Esophagus squamous epithelium (tissue), 5 donors: ENCODE measurements at places on chromosomes 1 and 21. TPM values are rescaled to one million over a fixed set of nuclear protein-coding genes. Genes with fewer than 3 reads are reported as not detected.

GRCh38 chr1:102970496-102971078, 137.7 kb downstream of the COL11A1 start:
- no peak overlapping the region for H3K4me3 ChIP-seq
- no peak for DNase-seq
- H3K4me1 ChIP-seq: no peaks in the 10 kb centered on the region
- no peak overlapping the region for H3K27ac ChIP-seq
- H3K36me3 ChIP-seq: no peaks in the 10 kb centered on the region

DNA sequence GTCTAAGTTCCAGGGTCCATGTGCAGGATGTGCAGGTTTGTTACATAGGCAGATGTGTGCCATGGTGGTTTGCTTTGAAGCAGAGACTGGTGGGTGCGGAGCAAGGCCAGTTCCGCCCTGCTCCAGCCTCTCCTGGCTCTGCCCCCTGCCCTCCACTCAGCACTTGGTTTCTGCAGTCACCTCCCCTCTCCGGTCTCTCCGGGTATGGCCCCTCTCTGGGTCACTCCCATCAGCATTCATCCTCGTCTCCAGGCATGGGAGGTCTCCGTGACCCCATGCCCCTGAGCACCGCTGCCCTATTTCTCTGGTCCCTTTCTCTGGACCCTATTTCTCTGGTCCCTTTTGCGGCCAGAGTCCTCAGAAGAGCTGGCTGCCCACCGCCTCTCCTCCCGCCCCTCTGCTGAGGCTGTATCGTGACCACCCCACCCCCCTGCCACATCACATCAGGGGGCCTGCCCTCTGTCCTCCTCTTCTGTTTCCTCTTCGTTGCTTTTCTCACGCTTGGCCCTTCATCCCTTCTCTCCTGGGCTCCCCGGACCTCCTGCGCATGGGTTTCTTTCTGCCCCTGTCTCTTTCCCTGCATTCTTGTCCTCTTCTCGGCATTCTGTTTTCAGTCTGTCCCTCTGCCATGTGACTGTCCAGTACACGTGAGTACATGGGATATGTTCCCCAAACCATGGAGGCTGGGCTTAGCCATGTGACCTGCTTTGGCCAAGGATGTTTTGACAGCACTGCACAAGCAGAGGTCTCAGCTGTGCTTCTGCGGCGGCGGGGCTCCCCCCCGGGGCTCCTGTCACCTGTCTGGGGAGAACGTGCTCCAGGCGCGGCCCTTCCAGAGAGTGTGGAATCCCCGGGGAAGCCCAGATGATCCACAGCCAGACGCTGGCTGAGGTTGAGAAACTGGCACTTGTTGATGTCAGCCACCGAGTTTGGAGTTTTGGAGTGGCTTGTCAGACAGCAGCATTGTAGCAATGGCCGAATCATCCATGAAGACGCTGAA, 54.4 kb upstream of the C1orf174 start:
- H3K4me3 ChIP-seq: no peak overlapping the region
- no peak for DNase-seq
- H3K27me3 ChIP-seq: no peaks in the 10 kb centered on the region
- no peak overlapping the region for H3K27ac ChIP-seq
- peaks cover 24% of the 10 kb centered on the region for H3K4me1 ChIP-seq

- DNase-seq: no peak
- no peak overlapping the region for H3K27ac ChIP-seq
- no peaks in the 10 kb centered on the region for H3K27me3 ChIP-seq
- no peaks in the 10 kb centered on the region for H3K4me1 ChIP-seq
Observed at GRCh38 chr1:93013145-93014065, 52.1 kb upstream of the DIPK1A start.

- H3K4me3 ChIP-seq: no peak overlapping the region
- no peak overlapping the region for H3K27ac ChIP-seq
- H3K27me3 ChIP-seq: no peaks in the 10 kb centered on the region
- no peak for DNase-seq
- H3K4me1 ChIP-seq: peaks cover 14% of the 10 kb centered on the region
- no peaks in the 10 kb centered on the region for H3K36me3 ChIP-seq
Observed at GRCh38 chr1:20100632-20101355, 18.5 kb downstream of the PLA2G2D start.

GRCh38 chr1:225577241-225577640, 75.7 kb downstream of the ENAH start:
- DNase-seq: no peak
- no peaks in the 10 kb centered on the region for H3K36me3 ChIP-seq
- no peaks in the 10 kb centered on the region for H3K27me3 ChIP-seq
- H3K4me3 ChIP-seq: no peak overlapping the region

DNA sequence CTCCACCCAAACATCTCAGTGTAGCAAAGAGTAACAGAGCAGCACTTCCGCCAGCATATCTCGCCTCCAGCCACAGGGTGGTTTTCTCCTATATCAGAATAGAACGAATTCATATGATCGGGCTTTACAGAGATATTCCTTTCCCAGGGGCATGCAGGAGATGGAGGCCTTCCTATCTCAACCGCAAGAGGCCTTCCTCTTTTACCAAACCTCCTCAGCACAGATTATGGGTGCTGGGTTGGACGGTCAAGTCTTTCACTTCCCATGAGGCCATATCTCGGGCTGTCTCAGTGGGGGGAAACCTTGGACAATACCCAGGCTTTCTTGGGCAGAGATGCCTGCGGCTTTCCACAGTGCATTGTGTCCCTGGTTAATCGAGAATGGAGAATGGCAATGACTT, 65.8 kb downstream of the OVGP1 start:
- H3K27ac ChIP-seq: no peak overlapping the region
- H3K36me3 ChIP-seq: no peaks in the 10 kb centered on the region
- peaks cover 20% of the 10 kb centered on the region for H3K27me3 ChIP-seq

DNA sequence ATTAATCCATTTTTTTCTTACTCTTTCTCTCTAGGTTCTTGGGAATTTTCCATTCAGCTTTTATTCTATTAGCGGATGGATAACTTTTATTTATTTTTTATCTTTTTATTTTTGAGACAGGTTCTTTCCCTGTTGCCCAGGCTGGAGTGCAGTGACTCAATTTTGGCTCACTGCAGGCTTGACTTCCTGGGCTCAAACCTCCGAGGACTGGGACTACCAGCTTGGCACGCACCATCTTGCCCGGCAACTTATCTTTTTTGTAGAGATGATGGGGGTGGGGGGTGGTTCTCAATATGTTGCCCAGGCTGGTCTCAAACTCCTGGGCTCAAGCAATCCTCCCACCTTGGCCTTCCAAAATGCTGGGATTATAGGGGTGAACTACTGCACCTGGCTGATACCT, 36.1 kb upstream of the CHIT1 start:
- no peak for DNase-seq
- no peak overlapping the region for H3K4me3 ChIP-seq
- H3K27ac ChIP-seq: no peak overlapping the region

DNA sequence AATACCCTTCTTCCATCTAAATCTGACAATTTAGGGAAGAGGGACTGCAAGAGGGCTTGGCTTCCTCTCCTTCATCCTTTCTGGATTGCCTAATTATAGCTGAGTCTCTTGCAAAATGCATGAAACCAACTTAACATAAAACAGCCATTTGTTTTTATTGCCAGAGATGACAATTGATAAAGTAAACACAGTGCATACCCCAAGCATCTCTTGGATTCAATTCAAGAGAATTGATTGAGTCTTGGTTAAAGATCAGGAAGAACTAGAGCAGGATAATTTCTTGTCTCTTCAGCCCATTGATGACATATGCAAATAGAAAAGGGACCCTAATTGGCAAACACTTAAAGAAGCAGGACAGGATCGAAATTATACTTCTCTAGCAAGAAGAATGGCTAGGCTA, 617.1 kb upstream of the PTBP2 start:
- DNase-seq: no peak
- H3K4me1 ChIP-seq: no peaks in the 10 kb centered on the region
- no peaks in the 10 kb centered on the region for H3K36me3 ChIP-seq
- H3K27ac ChIP-seq: no peak overlapping the region

GRCh38 chr1:114988095-114988494, 41.5 kb upstream of the TSHB start:
- DNase-seq: no peak
- no peaks in the 10 kb centered on the region for H3K27me3 ChIP-seq

DNA sequence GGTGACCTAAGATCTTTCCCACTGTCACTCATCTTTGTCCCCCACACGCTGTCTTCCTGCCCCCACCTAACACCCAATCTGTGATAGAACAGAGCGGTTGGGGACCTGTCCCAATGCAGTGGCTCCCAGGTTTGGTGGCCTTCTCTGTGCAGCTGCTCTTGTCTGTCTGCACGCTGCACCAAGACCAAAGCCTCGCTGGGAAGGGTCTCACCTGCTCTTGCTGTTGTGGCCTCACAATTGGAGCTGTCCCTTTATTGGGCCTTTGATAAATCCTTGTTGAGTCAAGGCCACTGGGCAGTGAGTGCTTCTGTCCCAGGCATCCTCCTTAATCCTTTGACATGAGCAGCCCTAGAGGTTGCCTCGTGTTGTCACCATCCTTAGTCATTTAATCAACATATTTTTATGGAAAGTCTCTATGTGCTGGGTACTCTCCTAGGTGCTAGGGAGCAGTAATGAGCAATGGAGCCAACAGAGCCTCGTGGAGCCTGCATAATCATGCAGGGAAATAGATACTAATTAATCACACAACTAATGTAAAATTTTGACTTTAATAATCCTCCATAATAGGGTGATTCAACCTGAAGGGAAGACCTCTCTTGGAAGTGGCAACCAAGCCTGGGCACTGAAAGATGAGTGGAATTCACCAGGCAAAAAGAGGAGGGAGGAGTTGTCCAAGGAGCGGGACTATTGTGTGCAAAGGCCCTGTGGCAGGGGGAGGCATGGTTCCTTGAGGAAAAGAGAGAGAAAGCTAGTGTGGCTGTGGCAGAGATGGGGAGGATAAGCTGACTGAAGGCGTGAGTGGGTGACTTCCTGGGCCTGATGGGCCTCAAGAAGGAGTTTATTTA, 57.6 kb downstream of the MAN1C1 start:
- H3K36me3 ChIP-seq: no peaks in the 10 kb centered on the region
- DNase-seq: no peak
- H3K4me1 ChIP-seq: peaks cover 13% of the 10 kb centered on the region
- no peak overlapping the region for H3K27ac ChIP-seq
- H3K27me3 ChIP-seq: no peaks in the 10 kb centered on the region

GRCh38 chr1:51518586-51519047, 449 bp downstream of the EPS15 start:
- DNase-seq: no peak
- H3K4me1 ChIP-seq: no peaks in the 10 kb centered on the region
- peak overlapping the region; percentile 64 for H3K4me3 ChIP-seq
- H3K36me3 ChIP-seq: no peaks in the 10 kb centered on the region
- H3K27me3 ChIP-seq: no peaks in the 10 kb centered on the region

DNA sequence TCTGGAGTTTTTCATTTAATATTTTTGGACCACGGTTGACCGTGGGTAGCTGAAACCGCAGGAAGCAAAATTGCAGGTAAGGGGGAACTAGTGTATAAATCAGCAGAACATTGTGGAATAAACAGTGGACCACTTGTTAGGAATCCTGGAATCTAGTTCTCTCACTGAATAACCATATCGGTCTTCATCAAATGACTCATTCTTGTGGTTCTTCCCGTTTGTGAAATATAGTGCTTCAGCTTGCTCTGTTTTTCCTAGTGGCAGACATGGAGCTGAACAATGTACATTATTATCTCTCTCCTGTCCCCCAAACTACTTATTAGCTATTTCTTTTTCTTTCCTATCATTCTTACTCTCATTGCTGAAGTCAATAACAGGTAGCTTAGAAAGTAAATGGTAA, 61.9 kb downstream of the HSPA13 start:
- no peaks in the 10 kb centered on the region for H3K27me3 ChIP-seq
- H3K36me3 ChIP-seq: no peaks in the 10 kb centered on the region
- no peak for DNase-seq
- H3K4me3 ChIP-seq: no peak overlapping the region
- no peak overlapping the region for H3K27ac ChIP-seq

- peak overlapping the region; percentile 25 for H3K27ac ChIP-seq
- H3K36me3 ChIP-seq: peaks cover 13% of the 10 kb centered on the region
- DNase-seq: no peak
- H3K4me3 ChIP-seq: no peak overlapping the region
Observed at GRCh38 chr1:93672477-93673162, 9.0 kb downstream of the BCAR3 start.

GRCh38 chr1:76124196-76124595, 49.6 kb downstream of the ST6GALNAC3 start:
- no peak overlapping the region for H3K27ac ChIP-seq
- H3K4me3 ChIP-seq: no peak overlapping the region
- no peaks in the 10 kb centered on the region for H3K36me3 ChIP-seq

DNA sequence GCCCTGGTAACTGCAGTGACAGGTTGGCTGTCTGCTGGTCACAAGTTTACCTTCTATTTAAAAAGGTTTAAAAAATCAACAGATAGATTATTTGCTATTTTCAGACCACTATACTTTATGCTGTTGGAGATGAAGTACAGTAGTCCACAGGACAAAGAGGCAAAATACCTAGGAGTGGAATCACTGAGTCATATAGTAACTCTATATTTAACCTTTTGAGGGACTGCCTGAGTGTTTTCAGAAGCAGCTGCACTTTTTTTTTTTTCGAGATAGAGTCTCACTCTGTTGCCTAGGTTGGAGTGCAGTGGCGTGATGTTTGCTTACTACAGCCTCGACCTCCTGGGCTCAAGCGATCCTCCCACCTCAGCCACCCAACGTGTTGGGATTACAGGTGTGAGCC, 11.7 kb downstream of the CNIH4 start:
- H3K27me3 ChIP-seq: no peaks in the 10 kb centered on the region
- peaks cover 12% of the 10 kb centered on the region for H3K36me3 ChIP-seq
- H3K4me1 ChIP-seq: no peaks in the 10 kb centered on the region
- H3K4me3 ChIP-seq: no peak overlapping the region

GRCh38 chr1:199453723-199454122, 573.8 kb upstream of the NR5A2 start:
- H3K4me1 ChIP-seq: no peaks in the 10 kb centered on the region
- no peaks in the 10 kb centered on the region for H3K27me3 ChIP-seq
- no peak overlapping the region for H3K4me3 ChIP-seq
- H3K36me3 ChIP-seq: no peaks in the 10 kb centered on the region
- no peak overlapping the region for H3K27ac ChIP-seq

- DNase-seq: no peak
- no peaks in the 10 kb centered on the region for H3K36me3 ChIP-seq
- H3K27ac ChIP-seq: no peak overlapping the region
- no peaks in the 10 kb centered on the region for H3K4me1 ChIP-seq
- no peak overlapping the region for H3K4me3 ChIP-seq
Observed at GRCh38 chr1:200316148-200316803, 93.6 kb downstream of the ZNF281 start.

The OR2T11 gene
- total RNA-seq: not detected

The NEGR1 gene
- 8.8 TPM for total RNA-seq

The FALEC gene
- not detected for total RNA-seq

The KIAA0040 gene
- 14.6 TPM for total RNA-seq

The SPRR4 gene
- total RNA-seq: 1.3 TPM

The PPIAL4G gene
- not detected for total RNA-seq
